ENCODE measurements at places on chromosomes 7 and 10.

- DNase-seq: no peak
These were observed 62.4 kb upstream of the WAPL start for GRCh38 chr10:86583983-86584382.

GRCh38 chr7:91182819-91183764 lies 81.1 kb upstream of the FZD1 start:
- no peak for DNase-seq

- DNase-seq: no peak
These were observed 161.2 kb downstream of the TAX1BP1 start for GRCh38 chr7:27901028-27901760.

DNA sequence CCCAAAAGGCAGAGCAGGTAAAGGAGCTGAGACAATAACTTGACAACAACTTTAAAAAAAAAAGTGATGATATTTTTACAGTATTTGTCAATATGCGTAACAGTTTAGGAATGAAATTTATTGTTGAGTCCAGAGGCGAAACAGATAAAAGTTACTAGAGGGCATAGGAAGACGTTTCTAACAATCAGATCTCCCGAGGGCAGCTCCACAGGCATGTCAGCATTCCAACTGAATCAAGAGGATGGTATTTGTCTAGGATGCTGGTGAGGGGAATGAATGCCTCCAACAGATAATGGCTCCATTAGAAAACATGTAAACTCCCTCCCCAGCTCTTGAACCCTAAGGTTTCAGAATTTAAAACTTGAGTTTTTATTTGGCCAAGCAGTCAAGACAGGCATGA lies 733.9 kb upstream of the SORCS1 start:
- no peak for DNase-seq

DNA sequence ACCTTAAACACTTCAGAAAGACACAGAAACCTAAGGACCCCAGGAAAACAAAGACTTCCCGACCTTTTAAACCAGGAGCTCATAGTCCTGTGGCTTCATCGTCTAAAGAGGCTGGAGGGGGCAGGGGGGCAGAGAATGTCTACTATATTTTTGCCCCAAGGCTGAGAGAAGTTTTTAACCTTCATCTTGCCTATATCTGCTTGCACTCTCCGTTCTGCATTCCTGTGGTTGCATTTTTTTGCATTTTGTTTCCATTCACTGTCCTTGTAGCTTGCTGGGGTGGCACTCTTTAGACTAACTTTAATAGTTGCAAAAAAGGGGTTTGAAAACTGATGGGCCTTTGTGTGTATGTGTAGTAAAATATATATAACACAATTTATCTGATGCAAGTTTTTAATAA lies 23.7 kb downstream of the PRKAR2B start:
- DNase-seq: no peak

- DNase-seq: no peak
These were observed 8.2 kb upstream of the ERVW-1 start for GRCh38 chr7:92485974-92486373.

DNA sequence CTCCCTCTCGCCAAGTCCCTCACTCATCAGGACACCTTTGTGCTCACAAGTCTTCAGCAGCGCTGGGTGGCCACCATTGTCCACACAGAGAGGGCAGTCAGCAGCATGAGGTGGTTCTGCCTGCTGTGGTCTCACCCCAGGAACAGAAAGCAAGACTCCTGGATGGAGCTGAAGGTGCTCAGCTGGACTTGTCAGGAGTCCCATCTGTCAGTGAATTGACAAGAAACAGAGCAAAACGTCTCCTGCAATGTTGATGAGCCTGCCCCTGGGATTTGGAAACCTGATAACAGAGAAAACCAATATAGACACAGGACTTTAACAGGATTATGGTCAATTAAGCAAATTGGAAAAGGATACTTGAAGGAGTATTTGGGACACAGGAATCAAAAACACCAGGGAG lies 122.2 kb upstream of the PRSS58 start:
- DNase-seq: no peak

DNA sequence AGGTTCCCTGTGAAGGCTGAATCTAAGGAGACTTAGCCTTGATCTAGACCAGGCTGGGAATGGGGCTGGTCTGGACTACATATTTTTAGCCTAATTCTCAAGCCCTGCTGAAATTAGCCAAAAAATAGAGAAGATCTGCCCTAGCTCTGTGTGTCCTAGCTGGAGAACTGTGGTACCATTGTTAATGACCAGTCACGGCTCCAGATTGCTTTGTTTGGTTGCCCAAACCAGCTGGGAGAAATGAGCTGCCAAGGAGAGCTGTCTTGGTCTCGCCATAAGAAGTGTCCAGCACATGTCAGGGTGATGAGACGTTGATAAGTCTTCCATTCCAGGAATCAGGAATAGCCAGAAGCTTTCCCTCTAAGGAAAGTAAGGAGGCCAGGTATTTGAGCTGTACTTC lies 20.7 kb downstream of the GBX1 start:
- DNase-seq: no peak

Measured in memory B cell (primary cell).